ENCODE measurements at places on chromosomes 3 and 15.

DNA sequence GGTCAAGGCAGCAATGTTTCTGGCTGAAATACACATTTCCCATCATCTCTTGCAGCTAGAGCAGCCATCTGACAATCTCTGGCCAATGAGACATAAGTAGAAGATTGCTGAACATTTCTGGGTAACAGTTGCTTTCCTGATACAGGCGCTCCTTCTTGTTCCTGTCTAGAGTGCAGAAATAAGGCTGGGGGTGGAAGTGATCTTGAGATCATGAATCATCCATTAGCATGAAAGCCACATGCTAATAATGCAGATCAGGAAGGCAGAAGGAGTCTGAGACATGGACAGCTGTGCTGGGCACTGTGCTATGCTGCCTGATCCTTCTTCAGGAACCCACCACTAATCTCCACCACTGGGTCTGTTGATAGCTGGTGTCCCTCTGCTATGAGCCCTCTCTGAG is 14.8 kb upstream of the TMEM108 start:
- no peak for DNase-seq

GRCh38 chr3:163951397-163951987 is 1126.8 kb downstream of the SI start:
- DNase-seq, result no peak

DNA sequence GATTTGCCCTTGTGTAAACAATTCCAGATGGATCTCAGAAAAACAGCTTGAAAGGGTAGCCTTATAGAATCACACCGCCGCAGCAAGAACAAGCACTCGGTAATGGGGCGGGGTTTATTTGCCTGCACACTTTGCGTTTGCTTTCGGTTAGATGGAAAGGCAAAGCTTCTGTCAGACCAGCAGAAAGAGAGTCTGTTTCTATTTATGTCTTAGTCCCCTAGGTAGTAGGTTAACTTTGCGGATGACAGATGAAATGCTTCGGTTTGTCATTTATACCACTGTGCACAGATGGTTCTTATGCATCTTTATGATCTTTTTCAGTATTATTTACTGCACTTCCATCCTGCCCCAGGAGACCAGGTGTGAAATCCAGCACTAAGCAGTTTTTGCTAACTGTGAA is 62.2 kb downstream of the PYDC2 start:
- no peak for DNase-seq

DNA sequence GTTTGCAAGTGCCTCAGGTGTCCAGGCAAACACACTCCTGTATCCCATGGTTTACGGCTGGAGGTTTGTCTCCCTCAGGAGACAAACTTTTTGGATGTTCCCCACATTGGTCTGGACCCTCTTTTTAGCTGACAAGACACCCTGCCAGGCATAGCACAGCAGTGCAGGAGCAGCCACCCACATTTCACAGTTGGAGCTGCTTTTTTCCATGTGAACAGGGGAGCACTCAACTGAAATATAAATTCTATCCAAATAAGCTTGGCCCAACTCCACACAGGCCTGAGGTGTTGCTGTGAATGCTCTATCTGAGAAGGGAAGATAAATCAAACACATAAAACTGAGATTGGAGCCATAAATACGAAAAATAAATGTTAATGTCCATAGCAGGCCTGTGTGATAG is 501.3 kb upstream of the IL12A start:
- no peak for DNase-seq

DNA sequence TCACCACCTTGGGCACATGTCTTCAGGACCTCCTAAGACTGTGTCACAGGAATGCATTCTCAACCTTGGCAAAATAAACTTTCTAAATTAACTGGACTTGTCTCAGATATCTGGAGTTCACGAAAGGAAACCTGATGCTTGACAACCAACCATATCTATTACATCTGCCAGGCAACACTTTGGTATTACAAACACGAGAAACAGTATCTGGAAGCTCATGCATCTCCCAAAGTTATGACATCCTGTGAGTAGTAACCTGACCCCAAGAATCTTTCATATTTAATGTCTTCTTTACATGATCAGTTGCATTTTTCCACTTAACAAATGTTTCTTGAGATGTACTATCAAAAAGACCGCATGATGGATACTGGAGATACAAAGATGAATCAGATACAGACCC is 465.3 kb upstream of the AGTR1 start:
- no peak for DNase-seq

DNA sequence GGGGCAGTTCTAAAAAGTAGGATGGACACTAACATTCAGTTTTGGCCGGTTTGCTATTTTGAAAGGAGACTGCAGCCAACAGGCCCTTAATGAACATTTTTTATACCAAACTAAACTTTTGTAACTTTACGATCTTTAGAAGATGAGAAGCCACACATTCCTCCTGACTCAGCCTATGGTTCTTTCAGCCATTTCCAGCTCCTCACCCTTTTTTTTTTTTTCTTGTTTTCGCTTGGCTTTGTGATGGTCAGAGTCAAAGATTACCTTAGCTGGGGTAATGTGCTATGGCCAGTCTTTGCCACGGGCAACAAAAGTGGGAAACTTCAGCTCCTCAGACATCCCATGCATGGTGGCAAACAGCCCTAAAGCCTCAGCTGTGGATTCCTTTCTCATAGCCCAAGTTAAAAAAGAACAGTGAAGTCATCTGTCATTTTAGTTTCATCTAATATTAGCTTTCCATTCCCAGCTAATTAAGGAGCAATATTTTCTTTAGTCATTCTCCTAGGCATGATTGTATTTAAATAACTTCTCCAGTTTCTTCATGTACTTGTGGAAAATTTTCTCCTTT is 368.7 kb downstream of the MFSD1 start:
- DNase-seq, result peak; percentile 55

GRCh38 chr3:115548611-115549010 is 74.7 kb upstream of the GAP43 start:
- DNase-seq, result no peak

DNA sequence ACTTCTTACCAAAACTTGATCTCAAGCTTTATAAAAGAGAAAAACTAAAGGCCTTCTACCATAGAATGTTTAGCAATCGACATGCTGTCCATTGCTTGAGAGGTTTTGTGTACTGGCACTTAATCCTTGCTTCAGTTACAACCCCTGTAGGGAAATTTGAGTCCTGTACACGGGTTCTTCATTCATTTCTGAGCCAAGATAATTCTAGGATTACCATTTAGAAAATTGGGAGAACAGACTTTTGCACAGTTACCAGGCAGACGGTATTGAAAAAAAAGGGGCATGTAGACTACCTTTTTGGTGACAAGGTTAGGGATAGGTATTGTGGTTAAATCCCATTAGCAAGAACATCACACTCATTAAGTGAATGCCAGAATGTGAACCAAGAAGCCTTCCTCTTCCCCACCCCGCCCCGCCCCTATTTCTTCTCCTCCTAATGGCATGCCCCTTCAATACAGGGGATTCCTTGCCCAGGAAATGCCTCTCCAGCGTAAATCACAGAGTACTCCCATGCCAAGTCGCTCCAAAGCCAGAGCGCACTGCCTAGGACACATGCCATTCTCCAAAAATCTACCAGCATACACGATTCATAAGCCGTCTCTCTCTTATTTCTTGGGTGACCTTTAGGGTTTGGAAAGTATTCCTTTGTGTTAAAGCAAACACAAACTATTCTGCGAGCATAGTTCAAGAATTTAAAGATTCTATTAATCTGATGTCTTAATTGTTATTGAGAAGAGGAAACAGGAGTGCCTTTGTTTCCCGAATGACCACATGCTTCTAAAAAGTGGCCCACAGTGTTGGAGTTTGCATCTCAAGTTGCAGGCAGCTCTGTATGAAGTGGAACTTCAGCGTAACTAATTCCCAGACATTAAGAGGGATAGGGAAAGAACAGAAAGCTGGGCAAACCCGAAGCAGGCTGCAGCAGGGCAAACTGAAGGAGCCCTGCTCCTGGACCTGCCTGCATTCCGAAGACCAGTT is 164.0 kb upstream of the NR2F2 start:
- no peak for DNase-seq

DNA sequence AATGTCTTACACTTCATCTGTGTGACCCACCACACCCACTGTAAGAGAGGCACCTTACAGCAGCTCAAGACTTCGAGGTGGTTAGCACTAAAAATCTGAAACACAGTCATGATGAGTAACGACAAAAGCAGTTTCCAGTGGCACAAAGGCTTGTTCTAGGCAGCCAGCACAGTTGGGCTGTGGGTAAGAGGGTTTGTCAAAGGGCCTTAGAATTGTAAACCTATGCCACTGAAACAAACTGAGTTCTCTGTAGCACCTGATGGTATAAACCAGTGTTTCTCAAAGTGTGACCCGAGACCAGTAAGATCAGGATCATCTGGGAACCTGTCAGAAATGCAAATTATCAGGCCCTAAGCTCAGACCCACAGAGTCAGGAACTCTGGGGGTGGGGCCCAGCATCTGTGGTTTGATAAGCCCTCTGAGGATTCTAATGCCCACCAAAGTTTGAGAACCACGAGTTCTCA is 36.5 kb downstream of the DAPK2 start:
- peak; percentile 38 for DNase-seq

- DNase-seq, result no peak
These were observed 8.6 kb downstream of the AQP9 start for GRCh38 chr15:58146749-58147148.

DNA sequence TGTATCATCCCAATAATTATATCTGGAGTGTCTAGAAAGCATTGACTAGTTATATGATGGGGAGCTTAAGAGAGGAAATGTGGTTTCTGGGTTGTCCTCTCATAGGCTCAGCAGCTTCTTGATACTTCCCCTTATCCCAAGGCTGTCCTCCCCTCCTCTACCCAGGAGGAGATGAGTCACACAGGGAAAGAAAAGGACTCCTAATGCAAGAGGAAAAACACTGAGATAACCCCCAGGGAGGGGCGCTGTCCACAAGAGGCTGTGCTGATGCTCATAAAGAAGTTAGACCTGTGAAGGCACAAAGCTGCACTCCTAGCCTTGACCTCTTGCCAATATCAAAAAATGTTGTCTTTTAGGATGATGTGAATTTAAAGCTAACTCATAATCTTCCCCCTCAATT is 28.8 kb upstream of the GYG1 start:
- peak; percentile 47 for DNase-seq

DNA sequence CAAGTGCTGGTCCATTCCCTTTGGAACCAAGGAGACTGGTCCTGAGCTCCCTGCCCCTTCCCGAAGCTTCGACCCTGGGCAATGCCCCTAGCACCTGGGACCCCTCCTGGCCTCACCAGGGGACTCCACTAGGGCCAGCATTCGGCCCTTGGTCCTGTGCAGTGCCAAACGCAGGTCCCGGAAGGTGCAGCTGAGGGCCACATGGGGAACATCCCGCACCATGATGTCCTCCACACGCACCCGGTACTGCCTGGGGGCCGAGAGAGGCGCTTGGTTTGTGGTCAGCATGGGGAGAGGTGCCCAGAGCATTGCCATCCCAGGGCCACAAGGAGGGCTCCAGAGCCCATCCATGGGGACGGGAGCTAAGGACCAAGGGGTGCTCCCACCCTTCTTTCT is 7.9 kb downstream of the CLCN2 start:
- no peak for DNase-seq

GRCh38 chr3:45610119-45610518 is 15.6 kb downstream of the LIMD1 start:
- DNase-seq, result no peak

DNA sequence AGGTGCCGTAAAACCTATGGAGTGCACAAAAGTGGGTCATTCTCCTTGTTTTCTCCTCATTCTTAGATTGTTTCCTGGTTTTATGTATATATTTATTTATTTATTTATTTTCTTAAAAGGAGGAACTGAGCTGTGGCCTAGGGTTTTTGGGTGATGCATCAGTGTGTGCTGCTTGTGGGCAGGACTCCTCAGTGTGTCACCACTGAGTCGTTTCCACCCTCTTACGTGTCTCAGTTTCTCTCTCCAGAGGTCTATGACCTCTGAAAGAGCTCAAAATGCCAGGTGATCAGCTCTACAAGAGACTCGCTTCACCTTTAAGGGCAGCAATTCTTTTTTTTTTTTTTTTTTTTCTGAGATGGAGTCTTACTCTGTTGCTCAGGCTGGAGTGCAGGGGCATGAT is 72.9 kb downstream of the CD200 start:
- DNase-seq, result no peak
